Glutamatergic neuron (in vitro differentiated cells): ENCODE measurements at places on chromosomes 4 and X.

DNA sequence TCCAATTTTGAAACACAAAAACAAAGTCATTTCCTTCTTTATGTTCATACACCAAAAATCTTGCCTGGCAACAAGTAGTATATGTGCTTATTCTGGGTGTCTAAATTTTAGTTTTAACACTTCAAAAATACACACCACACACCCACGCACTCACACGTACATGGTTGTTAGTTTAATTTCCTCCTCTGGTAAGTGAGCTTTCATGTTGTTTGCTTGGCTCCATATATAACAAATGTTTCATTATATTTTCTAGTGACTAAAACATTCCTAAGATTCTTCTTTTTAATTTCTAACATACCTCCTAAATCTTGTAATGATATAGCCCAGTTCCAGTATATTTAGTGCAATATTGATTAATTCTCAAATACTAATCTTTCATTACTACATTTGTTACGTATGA, 80.9 kb downstream of the PRDM5 start:
- DNase-seq, result no peak

GRCh38 chr4:74038425-74039314, at the start of gene CXCL3:
Gene CXCL3 (minus strand): TSS chr4:74038689. CDS start chr4:74038611, 78 bp downstream.
- DNase-seq, result peak; percentile 77

GRCh38 chr4:19806865-19807264, 444.8 kb upstream of the SLIT2 start:
- no peak for DNase-seq

DNA sequence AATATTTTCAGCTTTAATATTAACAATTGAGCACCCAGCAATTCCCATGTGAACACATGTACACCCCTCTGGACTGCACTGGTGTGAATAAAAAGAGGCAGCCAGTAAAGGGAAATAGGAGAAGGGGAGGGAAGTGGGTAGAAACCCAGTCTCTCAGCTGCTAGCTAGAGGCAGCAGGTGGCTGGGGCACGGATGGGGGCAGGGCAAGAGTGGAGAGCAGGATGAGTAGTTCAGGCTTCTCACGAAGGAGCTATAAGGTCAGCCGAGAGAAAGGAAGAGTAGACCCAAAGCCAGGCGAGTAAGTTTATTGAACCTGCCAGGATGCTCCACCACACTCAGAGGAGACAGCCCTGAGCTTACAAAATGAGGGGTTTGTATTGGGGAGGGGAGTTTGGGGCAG, 184.8 kb upstream of the MTMR8 start:
- peak; percentile 52 for DNase-seq

DNA sequence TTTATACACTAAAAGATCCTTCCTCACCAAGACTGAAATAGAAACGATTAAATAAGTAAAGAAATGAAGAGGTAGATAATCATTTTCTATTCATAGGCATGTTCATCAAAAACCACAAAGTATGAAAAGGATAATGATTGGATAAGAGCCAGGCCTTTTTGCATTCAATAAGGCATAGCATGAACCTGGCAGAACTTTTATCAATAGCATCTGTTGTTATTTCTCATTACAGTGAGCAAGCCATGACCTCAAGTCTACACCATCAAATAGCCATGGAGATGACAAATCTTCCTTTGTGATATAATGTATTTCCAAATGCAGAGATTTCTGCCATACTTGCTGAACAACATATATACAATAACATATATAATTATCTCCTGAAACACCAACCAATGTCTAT, 206.0 kb upstream of the SLC7A11 start:
- no peak for DNase-seq
